HCT116 (cell line): ENCODE measurements at places on chromosomes 11 and 22.

DNA sequence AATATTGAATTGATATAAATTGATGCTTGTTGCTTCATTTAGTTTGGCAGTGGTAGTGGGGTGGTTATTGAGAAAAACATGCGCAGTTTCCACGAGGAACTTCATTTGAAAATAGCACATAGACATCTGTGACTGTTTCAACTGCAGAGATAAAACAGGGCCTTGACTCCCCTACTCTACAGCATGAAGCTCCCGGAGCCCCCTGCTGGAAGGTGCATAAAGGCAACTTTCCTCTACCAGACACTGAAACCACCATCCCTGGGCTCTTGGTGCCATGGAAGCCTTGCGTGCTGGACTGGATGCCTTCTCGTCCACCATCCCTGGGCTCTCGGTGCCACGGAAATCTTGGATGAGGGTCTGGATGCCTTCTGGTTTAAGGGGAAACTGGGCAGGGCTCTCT is 195.9 kb downstream of the CSNK2A3 start:
- peak; percentile 21 for DNase-seq

DNA sequence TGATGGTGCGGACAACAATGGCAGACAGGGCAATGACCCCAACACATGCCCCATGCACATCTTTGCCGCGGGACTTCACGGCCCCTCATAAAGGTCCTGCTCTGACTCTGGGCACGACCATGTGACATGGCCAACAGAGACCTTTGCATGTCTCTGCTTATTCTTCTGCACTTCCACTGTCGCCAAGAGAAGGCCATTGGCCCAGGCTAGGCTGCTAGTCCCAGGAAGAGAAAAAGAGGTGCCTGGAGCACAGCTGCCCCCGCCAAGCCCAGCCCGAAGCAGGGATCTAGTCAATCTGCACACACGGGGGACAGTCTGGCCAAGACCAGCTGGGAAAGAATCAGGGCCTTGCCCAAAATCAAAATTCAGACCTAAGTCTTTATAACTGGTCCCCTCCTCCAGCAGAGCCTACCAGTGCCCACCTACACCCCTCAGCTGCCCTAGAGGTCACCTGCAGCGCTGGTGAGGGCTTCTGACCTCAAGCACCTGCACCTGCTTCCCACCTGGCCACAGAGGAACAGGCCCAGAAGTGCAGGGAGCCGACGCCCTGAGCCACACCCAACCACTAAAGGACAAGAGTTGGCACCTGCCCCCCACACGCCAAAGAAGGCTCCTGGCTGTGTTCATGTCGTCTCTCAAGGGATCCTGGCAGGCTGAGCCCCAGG is 8.1 kb downstream of the SULT4A1 start:
- no peak for DNase-seq

GRCh38 chr22:48045369-48045768 is 1282.9 kb downstream of the TBC1D22A start:
- no peak for DNase-seq

- no peak for DNase-seq
These were observed 53.2 kb downstream of the ALX4 start for GRCh38 chr11:44256673-44257291.
